Small intestine (tissue), 16 donors: ENCODE measurements at places on chromosomes 13 and 19. TPM values are rescaled to one million over a fixed set of nuclear protein-coding genes. Genes with fewer than 3 reads are reported as not detected.

CACTIN gene
- 13.0 TPM for polyA plus RNA-seq

EDNRB gene
- 0.89 TPM for polyA plus RNA-seq

IGSF23 gene
- 10.9 TPM for polyA plus RNA-seq

SIGLEC12 gene
- 2.0 TPM for polyA plus RNA-seq

COL4A2 gene
- 120 TPM for polyA plus RNA-seq

GIPC1 gene
- 64.0 TPM for polyA plus RNA-seq

HS6ST3 gene
- polyA plus RNA-seq: not detected

UBE2M gene
- polyA plus RNA-seq: 42.7 TPM

OR7E24 gene
- not detected for polyA plus RNA-seq

CLEC17A gene
- polyA plus RNA-seq: 0.55 TPM

CCDC124 gene
- 68.2 TPM for polyA plus RNA-seq

ATP11A gene
- 4.0 TPM for polyA plus RNA-seq

TJP3 gene
- polyA plus RNA-seq: 74.5 TPM

SUPT5H gene
- polyA plus RNA-seq: 115 TPM

KLK1 gene
- 48.9 TPM for polyA plus RNA-seq

ZNF729 gene
- polyA plus RNA-seq: 0.01 TPM

RNASEH2B gene
- polyA plus RNA-seq: 43.1 TPM

IZUMO4 gene
- 5.8 TPM for polyA plus RNA-seq

MEIOSIN gene
- not detected for polyA plus RNA-seq

FGF21 gene
- not detected for polyA plus RNA-seq

GAS6 gene
- 136 TPM for polyA plus RNA-seq

CD79A gene
- 0.45 TPM for polyA plus RNA-seq

PRR36 gene
- 0.47 TPM for polyA plus RNA-seq
